Activated CD4-positive, CD25-positive, alpha-beta regulatory T cell treated with anti-CD3 and anti-CD28 coated beads, Interleukin-2, amount 50 U/mL, for 72 hours (primary cell): ENCODE measurements at places on chromosomes 6 and 20.
A peak's percentile ranks its signal among the peaks of the same experiment; 100 is the strongest.

GRCh38 chr6:13334953-13335352 is 6.6 kb upstream of the TBC1D7 start:
- DNase-seq, result no peak

DNA sequence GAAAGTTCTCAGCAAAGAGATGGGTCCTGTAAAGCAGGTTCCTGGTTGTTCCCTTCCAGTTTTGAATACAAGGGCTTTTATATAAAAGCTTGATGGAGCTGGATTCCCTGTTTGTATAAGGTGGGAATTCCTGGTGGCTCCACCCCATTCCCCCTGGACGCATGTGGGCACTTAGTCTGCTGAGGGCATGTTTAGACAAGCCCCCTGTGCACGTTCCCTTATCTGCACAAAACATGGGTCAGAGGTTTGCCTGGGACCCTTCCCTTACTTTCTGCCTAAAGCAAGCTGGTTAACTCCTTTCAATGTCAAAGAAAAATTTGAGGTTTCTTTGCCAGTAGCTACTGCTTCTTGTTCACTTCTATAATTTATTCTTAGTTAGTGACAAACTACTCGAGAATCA is 181.1 kb downstream of the BCKDHB start:
- DNase-seq, result no peak

GRCh38 chr6:55902796-55903195 is 27.4 kb upstream of the BMP5 start:
- DNase-seq, result no peak

GRCh38 chr6:16766043-16766536 is 4.8 kb upstream of the ATXN1 start:
- no peak for DNase-seq

GRCh38 chr6:99183066-99183465 is 166.4 kb downstream of the FAXC start:
- DNase-seq, result no peak

DNA sequence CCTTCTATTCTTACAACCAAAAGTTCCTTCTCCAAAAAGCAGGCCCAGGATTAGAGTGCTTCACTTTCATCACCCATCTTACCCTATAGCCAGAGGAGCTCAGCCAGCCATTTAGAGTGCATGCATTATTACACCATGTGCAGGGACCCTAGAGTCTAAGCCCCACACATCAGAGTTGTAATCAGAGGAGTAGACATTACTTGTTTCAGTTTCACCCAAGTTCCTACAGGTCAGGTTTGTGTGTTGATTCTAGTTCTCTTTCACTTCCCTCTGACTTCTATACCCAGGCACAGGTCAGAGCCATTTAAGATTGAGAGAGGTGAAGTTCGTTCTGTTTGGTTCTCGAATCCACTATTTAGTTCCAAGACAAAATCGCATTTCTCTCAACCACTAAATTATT is 16.3 kb upstream of the ARFGEF3 start:
- DNase-seq, result no peak

GRCh38 chr6:143961886-143962878 is 45.9 kb downstream of the PLAGL1 start:
- DNase-seq, result no peak

DNA sequence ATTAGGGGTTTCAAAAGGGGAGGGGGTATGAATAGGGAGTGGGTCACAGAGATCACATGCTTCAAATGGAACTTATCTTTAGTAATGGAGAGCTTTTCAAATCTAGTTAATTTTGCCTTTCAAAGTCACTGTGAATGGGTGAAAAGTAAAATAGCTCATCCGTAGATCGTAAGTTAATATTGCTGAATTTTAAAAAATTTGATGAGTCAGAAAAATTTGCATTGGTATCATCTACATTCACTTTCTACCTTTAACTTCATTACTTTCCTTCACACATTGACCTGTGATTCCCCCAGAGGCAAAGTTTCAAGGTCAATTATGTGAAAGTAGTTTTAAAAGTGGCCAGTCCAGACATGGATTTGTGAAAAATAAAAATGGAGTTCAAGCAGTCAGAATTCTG is 139.0 kb upstream of the SLC35B3 start:
- DNase-seq, result no peak

DNA sequence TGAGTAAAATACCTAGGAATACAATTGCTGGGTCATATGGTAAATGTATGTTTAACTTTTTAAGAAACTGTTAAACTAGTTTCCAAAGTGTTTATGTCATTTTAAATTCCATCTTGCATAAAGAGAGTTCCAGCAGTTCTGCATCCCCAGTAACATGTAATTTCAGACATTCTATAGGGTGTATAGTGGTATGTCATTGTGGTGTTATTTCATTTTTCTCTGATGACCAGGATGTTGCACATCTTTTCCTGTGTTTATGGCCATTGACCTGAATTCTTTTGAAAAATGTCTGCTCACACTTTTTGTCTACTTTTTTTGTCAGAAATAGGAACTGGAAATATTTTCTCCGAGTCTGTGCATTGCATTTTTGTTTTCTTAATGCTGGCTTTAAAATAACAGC is 128.9 kb downstream of the TMEM200A start:
- no peak for DNase-seq

DNA sequence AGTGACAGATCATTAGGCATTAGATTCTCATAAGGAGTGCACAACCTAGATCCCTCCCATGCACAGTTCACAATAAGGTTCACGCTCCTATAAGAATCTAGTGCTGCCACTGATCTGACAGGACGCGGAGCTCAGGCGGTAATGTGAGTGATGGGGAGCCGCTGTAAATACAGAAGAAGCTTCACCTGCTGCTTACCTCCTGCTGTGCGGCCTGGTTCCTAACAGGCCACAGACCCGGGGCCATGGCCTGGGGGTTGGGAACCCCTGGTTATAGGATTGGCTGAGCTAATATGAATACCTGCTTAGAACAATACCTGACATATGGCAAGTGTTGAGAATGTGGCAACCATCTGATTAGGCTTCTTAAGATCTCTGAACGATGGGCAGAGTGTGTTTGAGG is 2.4 kb downstream of the PNPLA1 start:
- no peak for DNase-seq

DNA sequence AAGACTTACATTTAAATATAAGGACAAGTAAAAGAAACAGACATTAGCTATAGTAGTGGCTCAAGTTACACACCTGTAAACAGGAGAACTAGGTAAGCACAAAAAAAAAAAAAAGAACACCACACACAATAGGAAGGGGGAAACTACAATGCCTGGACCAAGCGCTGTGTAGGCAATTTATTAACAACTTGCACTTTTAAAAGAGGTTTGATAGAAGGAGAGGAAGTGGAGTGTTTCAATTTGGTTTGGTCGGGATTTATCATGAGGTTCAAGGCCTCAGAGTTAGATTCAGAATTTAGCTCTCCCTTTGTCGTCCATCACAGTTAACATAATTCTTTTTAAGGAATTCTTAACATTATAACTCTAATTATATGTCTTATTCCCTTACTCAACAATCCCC is 1.1 kb upstream of the USP49 start:
- DNase-seq, result no peak

- DNase-seq, result no peak
Measured at GRCh38 chr6:111566873-111567517, 38.7 kb downstream of the TRAF3IP2 start.

GRCh38 chr6:56649782-56650181 is 7.1 kb upstream of the DST start:
- no peak for DNase-seq

DNA sequence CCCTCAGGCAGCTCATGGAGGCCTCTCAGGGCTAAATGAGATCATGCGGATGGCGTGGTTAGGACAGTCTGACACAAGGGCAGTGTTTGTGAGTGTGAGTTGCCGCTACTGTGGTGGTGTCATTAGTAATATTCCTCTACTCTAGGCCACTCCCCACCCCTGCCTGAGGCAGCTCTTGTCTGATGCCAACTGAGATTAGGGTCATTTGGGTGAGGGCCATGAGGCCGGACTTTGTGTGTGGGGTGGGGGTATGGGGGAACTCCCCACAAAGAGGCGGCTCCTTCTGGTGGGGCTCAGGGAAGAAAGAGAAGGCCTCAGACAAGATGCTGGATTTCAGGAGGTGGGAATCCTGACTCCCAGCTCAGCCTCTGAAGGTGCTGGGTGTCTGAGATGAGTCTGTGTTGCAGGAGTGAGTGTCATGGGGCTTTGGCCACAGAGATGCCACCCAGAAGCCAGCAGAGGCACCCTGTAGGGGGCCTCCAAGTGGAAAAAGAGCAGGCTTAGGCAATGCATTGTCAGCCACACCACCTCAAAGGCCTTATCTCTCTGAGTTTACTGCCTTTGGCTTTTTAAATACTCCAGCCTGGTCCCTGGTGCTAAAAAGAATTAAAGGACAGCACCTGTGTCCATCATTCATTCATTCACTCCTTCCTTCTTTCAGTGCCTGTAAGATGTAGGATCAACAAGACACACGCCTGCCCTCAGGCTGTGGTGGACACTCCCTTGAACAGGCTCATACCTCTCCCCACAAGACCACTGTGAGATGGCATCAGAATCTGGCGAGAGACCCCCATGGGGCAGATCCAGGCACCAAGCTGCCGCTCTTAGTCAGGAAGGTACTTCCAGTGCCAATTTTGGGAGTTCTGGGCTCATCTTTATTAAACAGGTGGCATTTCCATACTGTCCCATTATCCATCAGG is 175.2 kb downstream of the MRPL14 start:
- peak; percentile 21 for DNase-seq

DNA sequence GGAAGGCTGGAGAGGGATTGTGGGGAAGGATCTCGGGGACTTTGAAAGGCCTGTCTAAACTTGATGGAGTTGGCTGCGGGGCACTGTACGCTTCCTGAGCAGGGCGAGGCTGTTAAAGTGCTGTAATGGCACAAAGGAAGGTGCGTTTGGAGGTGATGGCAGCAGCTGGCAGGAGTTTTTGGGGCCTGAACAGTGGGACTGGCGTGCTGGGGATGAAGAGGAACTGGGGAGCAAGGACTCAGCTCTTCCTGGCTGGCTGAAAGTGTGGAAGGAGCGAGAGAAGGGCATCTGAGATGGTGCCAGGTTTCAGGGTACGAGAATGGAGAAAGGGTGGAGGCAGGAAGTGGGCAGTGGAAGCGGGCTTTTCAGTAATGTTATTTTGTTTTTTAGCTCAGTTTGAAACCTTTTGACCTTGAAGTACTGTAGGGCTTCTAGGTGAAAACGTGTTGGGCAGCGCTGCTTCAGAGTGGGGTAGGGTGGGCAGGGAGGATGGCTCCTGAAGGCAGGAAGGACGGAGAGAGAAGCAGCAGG is 8.0 kb downstream of the TMEM181 start:
- DNase-seq, result no peak

DNA sequence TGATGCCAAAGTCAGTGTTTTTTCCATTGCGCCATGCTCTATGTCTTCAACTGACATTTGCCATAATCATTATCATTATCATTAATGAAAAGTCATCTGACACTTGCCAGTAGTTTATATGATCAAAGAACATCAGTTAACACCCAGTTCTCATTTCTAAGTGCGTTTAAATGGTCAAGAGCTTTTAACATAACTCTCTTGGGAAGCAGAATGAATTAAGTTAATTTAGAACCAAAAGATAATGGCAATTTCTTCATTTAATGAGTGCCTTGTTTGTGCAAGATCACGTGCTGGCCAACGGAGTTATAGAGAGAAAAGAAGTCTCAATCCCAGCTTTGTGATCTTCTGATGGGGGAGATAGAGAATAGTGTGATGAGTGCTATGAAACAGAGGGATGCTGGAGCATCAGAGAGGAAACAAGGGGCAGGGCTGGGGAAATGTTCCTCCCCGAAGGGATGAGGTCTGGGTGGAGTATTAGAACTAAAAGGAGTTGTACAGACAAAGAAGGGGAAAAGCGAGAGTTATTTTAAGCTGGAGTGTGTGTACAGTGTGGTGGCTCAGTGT is 20.3 kb downstream of the ANKS1A start:
- DNase-seq, result no peak

DNA sequence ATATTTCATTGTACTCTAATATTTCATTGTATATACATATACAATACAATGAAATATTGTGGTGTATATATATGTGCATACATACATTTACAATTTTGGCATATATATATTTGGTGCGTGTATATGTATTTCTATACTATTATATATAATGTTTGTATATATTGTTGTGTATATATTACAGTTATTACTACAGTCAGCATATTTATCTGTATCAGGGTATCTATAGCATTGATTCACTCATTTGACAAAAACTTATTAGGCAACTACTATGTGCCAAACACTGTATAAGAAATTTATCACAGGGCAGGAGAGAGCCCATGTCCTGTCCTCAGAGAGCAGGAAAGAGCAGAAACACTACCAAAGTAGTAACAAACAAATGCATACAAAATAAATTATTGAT is 910.6 kb downstream of the QKI start:
- DNase-seq, result no peak

- DNase-seq, result no peak
Measured at GRCh38 chr6:91281901-91282300, 695.0 kb upstream of the MAP3K7 start.
